GM12878 (cell line): ENCODE measurements at places on chromosomes 2 and 18. TPM values are rescaled to one million over a fixed set of nuclear protein-coding genes. Genes with fewer than 3 reads are reported as not detected.

GRCh38 chr2:188684795-188685194 is 289.4 kb upstream of the COL3A1 start:
- DNase-seq = no peak

GRCh38 chr2:57373530-57373929 is 673.1 kb upstream of the VRK2 start:
- DNase-seq = no peak

DNA sequence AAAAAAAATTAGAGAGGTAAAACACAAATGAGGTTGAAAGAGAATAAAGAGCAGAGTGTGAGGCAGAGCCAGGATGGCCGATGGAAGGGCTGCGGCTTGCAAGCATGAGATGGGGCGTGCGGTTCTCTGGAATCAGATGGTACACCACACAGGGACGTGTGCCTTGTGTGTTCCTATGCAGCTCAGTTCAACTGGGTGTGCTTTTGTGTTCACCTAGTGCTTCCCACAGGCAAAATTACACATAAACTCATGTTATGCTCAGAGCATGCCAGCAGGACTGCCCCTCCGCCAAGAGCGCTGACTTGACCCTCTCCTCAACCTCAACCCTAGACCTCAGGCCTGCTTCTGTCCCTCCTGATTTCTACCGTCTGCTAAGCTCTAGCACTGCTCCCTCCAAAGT is 24.4 kb downstream of the STARD7 start:
- DNase-seq = no peak

Gene TUBA4B
- polyA plus RNA-seq = 0.11 TPM in 1 of 2 replicates, not detected in the other

DNA sequence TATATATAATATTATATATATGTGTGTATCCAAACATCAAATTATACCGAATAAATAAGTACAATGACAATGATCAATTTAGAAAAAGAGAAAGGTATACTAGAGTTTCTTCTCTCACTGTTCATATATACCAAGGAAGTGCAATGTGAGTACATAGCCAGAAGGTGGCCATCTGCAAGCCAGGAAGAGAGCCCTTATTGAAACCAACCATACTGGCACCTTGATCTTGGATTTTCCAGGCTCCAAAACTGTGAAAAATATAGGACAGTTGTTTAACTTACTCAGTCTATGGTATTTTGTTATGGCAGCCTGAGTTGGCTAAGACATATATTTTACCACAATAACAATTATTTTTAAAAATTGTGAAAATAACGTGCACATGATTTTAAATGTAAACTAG is 1490.2 kb upstream of the SLC39A10 start:
- no peak for DNase-seq

DNA sequence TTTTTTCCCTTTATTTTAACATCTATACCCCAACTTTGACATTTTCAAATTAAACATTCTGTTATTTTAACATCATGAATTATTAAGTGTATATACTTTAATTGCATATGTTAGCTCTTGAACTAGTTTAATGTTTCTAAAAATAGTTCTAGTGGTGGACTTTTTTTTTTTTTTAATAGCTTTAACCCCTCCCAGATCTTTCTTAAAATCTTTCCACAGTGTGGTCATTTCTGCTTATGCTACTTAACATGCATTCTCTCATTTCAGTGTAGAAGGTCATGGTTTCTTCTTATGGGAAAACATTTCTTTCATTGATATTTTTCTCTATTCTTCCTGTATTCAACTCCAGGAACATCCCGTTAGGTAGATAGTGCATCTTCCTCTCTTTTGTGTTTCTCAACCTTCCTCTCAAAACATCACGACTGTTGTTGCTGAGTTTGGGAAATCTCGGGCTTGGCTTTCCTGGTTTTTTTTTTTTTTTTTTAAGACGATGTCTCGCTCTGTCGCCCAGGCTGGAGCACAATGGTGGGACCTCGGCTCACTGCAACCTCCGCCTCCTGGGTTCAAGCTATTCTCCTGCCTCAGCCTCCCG is 849 bp upstream of the TMEM18 start:
- no peak for DNase-seq

GRCh38 chr18:76495006-76495370 is at the start of gene ZNF516:
ZNF516 (minus strand) TSS chr18:76495242; CDS start chr18:76443054, 52,188 bp downstream.
- no peak for DNase-seq

- no peak for DNase-seq
Observed at GRCh38 chr2:127721978-127722355, 20.7 kb downstream of the SFT2D3 start.

- DNase-seq = no peak
Observed at GRCh38 chr2:234496055-234496834, 636 bp downstream of the ARL4C start.

GRCh38 chr18:54849683-54850082 is 21.4 kb downstream of the RAB27B start:
- no peak for DNase-seq

- DNase-seq = no peak
Observed at GRCh38 chr2:20562540-20563225, 88.2 kb downstream of the HS1BP3 start.

Gene ADRA2B
- polyA plus RNA-seq = not detected in 2 replicates

Gene TMEM198
- polyA plus RNA-seq = 0.46 and 0.69 TPM in 2 replicates

GRCh38 chr2:236998758-236999157 is 86.9 kb upstream of the COPS8 start:
- DNase-seq = no peak

GRCh38 chr2:37271376-37272067 is 40.1 kb downstream of the NDUFAF7 start:
- no peak for DNase-seq

Gene ANKRD44
- polyA plus RNA-seq = 30.8 and 34.8 TPM in 2 replicates

GRCh38 chr18:10497206-10497749 is 28.5 kb upstream of the NAPG start:
- DNase-seq = no peak
